ENCODE measurements at places on chromosomes 7 and 10.

DNA sequence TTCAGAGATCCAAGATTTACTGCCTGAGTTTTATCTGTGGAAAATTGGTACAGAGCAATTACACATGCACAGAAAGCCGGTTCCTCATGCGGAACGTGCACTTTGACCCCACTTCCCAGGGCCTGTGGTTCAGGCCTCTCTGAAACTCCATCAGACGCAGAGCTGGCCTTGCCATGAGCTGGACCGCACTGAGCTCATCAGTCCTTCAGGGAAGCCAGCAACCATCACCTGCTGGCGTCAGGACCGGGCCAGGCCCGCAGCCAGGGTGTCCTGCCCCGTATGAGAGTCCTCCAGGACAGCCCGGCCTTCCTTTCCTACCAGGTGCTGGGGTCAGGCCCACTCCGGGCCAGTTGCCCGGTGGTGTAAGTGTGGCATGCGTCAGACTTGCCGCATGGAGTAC lies 446.5 kb upstream of the FOXK1 start:
- H3K27ac ChIP-seq: no peak overlapping the region
- H3K4me3 ChIP-seq: no peak overlapping the region
- H3K36me3 ChIP-seq: peaks cover 2% of the 10 kb centered on the region

- DNase-seq: no peak
- H3K27ac ChIP-seq: no peak overlapping the region
- H3K27me3 ChIP-seq: no peaks in the 10 kb centered on the region
- H3K4me3 ChIP-seq: no peak overlapping the region
Observed at GRCh38 chr10:45461034-45461433, 87.0 kb downstream of the ALOX5 start.

DNA sequence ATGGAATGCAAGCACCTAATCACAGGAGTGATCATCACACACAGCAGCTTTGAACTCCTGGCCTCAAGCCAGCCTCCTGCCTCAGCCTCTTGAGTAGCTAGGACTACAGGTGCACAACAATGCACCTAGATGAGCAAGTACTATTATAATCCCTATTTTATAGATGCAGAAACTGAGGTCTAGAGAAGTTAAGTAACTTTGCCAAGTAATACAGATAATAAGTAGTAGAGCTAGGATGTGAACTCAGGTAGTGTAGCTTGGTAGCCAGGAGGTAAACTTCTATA lies 33.7 kb downstream of the DNAJC12 start:
- no peak for DNase-seq
- no peak overlapping the region for H3K27ac ChIP-seq
- no peaks in the 10 kb centered on the region for H3K27me3 ChIP-seq
- no peak overlapping the region for H3K4me3 ChIP-seq
- H3K4me1 ChIP-seq: no peaks in the 10 kb centered on the region

- peak overlapping the region; percentile 93 for H3K27ac ChIP-seq
- peaks cover 1% of the 10 kb centered on the region for H3K36me3 ChIP-seq
- no peak for DNase-seq
- H3K27me3 ChIP-seq: no peaks in the 10 kb centered on the region
Observed at GRCh38 chr10:16441173-16441840, 4.5 kb downstream of the PTER start.

DNA sequence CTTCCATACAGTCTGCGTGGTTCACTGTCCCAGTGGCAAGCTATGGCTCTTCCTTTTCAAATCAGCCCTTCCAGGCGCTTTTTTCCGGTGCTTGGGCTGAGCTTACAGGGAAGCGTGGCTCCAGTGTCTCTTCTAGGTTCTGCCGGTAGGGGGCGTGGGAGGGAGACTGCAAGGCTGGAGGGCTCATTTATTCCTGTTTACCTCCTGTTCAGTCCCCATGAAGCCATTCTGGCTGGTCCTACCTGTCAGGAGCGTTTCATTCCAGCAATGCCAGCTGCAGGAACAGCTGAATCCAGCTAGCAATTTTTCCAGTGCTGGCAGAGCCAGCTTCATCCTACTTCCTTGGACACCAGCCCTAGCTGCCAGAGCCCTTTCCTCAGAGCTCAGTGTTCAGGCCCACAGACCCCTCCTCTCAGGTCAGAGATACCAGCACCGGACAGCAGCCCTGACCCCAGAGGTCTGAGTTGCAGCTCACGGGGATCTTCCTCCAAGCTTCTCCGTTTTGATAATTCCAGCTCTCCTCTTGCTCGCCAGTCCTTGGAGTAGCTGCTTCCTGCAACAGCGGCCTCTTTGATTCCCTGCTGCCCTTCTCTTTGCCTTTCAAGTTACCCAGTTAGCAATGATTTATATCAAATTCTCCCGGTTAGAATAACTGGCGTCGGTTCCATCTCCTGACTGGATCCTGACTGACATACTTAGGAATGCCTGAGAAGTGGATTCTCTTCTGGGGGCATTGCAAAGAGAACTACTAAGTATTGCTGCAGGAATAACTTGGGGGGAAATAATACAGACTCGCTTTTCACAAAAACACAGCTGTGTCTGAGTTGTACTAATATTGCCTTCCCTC lies 129.8 kb downstream of the FRMD4A start:
- H3K4me1 ChIP-seq: peaks cover 7% of the 10 kb centered on the region
- peaks cover 10% of the 10 kb centered on the region for H3K27me3 ChIP-seq
- DNase-seq: no peak
- H3K36me3 ChIP-seq: no peaks in the 10 kb centered on the region
